ENCODE measurements at places on chromosomes 16 and 17.

DNA sequence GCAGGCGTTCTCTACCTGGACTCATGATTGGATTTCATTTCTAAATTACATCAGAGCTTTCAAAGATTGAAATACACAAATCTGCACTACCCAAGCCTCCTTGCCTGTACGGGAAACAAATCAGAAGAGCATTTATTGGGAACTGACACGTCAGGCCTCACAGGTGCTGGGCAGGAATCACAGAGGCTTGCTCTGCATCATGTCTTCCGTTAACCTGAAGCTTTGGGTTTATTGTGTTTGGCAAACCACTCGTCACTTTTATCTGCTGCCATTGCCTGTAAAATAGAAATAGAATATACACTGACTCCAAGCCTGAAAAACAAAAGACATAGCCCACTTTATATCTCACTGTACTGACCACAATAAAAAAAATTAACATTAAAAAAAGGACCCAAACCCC, 7.9 kb upstream of the GEMIN4 start:
- no peak for DNase-seq

GRCh38 chr17:29131814-29132682, 48.1 kb downstream of the MYO18A start:
- peak; percentile 40 for DNase-seq

GRCh38 chr17:78175643-78175981, 7.2 kb downstream of the SYNGR2 start:
- no peak for DNase-seq

GRCh38 chr16:7304279-7304678, 28.4 kb upstream of the RBFOX1 start:
- no peak for DNase-seq

- DNase-seq, result peak; percentile 63
Measured at GRCh38 chr17:47693731-47694580, at the start of gene TBKBP1. TBKBP1 (plus strand) TSS chr17:47694161; CDS start chr17:47696113, 1,952 bp downstream.
